SW480 (cell line): ENCODE measurements at places on chromosomes 4 and X.

DNA sequence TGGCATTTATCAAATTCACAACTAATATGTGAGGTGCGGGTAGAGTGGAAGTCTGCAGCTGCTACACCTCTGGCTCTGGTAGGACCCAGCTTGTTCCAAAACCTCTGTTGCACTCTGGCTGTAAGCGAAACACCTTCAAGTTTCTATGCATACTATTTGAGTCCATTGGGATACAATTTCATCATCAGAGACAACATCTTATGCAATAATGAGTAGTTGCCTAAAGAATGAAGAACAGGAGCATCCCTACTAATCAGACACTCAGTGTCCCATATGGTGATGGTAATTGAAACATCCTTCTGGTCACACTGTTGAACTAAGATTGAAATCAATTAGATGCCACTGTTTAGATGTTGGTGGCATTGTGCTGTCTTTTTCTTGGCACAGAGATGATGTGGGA is 178.4 kb downstream of the MGST2 start:
- DNase-seq: no peak

- no peak for DNase-seq
Observed at GRCh38 chrX:23898412-23898959, 9.3 kb downstream of the APOO start.

DNA sequence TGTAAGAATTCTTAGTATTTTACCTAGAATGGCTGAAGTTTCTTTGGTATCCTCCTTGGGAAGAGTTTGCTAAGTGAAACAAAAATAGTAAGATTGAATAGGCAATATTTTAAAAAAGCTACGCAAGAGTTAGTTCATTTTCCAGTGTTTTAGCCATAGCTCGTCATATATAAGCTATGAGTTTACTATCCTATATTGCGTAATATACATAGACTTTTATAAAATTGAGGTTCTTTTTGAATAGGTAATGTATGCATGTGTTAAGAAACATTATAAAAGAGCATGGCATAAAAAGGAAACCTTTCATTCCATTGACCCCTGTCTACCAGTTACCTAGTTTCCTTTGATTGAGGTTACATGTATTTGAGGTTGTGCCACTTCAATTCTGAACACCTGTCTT is 67.0 kb downstream of the DACH2 start:
- no peak for DNase-seq

DNA sequence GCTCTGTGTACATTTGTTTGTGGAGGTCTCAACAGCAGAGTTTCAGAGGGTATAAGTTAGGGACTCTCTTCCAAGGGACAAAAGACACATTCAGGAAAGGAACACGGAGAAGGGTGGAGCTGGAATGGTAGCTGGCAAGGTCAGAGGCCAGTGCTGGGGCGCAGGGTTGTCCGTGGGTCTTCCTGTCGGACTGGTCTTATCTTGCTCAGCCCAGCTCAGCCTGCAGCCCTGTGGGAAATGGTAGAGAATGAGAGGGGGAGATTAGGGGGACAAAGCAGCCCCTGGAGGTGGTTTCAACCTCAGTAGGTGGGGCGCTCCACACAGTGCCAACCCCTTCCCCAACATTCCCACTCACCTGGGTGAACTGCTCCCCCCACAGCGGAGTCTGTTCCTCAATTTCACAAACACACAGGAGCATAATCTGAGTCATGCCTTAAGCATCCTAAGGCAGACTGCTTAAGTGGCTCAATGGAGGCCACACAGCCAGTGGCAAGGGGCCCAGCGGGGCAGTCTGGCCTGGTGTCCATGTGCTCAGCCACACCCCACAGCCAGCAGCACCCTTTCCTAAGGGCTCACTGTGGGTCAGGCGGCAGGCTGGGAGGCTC is 6.9 kb upstream of the HDAC6 start:
- peak; percentile 21 for DNase-seq

DNA sequence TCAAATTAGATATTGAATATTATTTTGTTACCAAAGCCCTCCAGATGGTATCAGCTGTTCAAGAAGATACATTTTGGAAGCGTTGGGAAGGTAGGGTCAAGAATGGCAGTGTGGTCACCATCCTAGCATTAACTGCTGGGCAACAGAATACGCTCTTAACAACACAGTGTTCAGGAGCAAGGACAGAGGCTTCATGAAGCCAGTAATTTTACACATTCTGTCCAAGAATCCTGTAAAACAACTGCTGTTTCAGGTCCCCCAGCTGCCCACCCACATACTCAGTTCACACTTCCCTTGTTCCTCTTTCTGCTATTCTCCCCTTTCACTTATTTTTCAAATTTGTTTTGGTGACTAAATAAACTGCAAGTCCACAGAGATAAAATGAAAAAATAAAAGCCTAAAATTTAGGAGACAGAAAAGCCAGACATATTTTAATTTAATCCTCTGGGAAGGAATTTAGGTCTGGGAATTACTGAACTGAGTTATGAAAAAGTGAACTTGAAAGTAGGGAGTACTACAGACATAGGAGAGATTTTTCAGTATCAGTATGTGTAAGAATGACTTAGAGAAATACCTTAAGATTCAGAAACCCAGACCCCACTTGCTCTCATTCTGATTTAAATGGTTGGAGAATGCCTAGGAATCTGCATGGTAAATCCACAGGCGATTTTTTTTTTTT is 406.7 kb downstream of the MAPK10 start:
- DNase-seq: no peak

- DNase-seq: no peak
Observed at GRCh38 chr4:65791812-65792308, 121.6 kb upstream of the EPHA5 start.

DNA sequence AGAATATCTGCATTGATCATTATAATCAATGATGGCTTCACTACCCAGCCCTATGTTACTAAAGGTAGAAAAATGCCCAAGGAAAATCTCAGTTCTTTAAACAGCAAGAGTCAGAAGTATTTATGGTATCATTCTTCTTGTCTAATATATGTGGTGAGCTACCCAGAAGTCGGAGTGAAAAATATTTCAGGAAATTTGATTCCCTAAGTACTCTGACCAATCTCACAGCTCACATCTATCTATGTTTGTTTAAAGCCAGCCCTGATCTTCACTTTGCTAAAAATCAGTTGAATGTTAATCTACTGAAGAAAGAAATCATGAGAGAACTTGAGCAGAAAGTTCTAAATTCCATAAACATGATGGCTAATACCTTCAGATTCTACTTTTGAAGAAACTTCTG is 522.9 kb upstream of the SLIT2 start:
- DNase-seq: no peak

- DNase-seq: no peak
Observed at GRCh38 chr4:3124070-3124767, 49.7 kb downstream of the HTT start.

DNA sequence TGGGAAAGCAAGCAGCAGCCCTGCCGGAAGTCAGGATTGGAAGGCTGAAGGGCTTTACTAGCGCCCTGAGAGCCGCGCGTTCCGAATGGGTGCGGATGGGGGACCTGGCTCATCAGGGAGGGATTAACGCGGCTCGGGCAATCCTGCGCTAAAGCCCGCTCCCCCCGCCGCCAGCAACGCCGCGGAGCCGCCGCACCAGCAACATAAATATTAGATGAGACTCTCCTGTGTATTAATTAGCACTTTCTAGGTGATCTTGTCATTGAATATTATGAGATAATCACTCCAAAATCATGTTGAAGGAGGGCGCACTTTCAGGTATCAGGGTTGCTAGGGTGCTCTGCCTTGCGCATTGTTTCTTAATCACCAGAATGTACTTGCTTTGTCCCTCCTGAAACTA is 357.2 kb upstream of the FAM241A start:
- no peak for DNase-seq

GRCh38 chr4:76200771-76201231 is 12.8 kb downstream of the SCARB2 start:
- DNase-seq: peak; percentile 88

- DNase-seq: peak; percentile 76
Observed at GRCh38 chr4:156999175-156999517, 27.5 kb upstream of the PDGFC start.

DNA sequence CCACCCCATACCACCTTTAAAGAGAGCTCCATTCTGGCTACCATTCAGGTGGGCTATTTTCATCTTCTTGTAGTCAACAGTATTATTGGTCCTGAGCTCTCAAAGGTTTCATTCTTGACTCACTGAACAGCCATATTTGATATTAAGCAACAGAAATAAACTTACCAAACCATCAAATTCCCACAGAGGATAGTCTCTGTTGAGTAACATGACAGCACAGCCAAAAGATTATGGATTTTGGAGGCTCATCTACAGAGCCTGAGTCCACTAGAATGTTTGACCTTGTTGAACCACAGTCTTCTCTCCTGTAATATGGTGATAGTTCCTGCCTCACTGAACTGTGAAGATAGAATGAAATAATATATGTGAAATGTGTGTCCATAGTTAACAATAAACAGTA is 276.3 kb upstream of the LDB2 start:
- DNase-seq: no peak

GRCh38 chr4:14018191-14018853 is 390.8 kb upstream of the BOD1L1 start:
- DNase-seq: no peak

GRCh38 chrX:66021765-66022631 is 17.9 kb downstream of the VSIG4 start:
- DNase-seq: no peak
